ENCODE measurements at places on chromosomes 13 and 19.

DNA sequence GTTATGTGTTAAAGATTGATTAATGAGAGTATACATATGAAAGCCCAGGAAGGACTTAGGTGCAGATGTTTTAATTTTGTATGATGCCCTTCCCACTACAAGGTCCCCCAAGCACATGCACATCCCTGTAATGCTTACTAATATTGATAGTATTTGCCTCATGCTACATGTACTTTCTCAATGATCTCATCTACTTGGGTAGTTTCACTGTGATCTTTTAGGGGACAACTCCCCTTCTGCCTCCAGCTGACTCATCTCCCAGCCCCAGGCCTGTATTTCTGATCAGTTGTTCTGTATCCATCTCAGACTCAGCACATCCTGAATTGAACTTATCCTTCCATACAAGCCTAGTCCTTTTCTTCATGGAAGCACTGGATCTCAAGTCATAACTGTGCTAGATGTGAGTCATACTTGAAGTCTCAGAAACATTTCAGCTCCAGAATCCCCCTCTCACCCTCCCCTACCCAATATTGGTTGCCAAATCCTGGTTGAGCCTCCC is 49.4 kb upstream of the INTS6 start:
- peak; percentile 66 for DNase-seq

DNA sequence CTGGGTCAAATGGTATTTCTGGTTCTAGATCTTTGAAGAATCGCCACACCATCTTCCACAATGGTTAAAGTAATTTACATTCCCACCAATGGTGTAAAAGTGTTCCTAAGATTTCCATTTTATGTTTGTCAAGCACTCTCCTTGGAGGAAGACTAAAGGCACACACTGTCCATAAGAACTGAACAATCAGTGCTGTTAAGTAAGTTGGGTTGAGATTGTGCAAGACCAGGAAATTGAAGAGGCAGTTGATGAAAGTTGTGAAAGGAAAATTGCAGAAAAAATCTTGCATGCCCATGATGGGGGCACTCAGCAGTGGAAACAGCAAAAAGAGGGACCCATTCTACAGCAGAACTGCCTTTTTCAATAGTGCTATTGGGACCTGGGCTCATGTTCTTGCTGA is 323.6 kb downstream of the DLEU7 start:
- DNase-seq = no peak

- no peak for DNase-seq
These were observed 13.6 kb downstream of the C19orf25 start for GRCh38 chr19:1465191-1466016.

GRCh38 chr13:37835392-37835791 is 34.2 kb downstream of the TRPC4 start:
- no peak for DNase-seq
